ENCODE measurements at places on chromosomes 7 and 10. TPM values are rescaled to one million over a fixed set of nuclear protein-coding genes. Genes with fewer than 3 reads are reported as not detected.

The ARHGAP22 gene
- polyA plus RNA-seq = 0.62 TPM

The ABCB1 gene
- 29.1 TPM for polyA plus RNA-seq

The TRPV5 gene
- 1.3 TPM for polyA plus RNA-seq

The AFAP1L2 gene
- 19.8 TPM for polyA plus RNA-seq

The SUPV3L1 gene
- polyA plus RNA-seq = 48.3 TPM

The CCDC172 gene
- not detected for polyA plus RNA-seq
